ENCODE measurements at places on chromosomes 1 and 21.

DNA sequence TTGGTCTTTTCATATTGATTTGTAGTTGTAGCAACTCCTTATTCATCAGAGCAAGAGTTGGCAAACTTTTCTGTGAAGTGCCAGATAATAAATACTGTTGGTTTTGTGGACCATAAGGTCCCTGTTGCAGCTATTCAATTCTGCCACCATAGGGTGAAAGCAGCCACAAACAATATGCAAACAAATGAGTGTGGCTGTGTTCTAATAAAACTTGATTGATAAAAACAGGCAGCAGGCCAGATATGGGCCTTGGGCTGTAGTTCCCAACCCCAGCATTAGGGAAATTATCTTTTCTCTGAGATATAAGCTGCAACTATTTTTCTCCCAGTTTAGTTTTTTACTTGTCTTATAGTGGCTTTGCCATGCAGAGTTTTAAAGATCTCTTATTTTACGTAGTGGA is 469.2 kb downstream of the SMYD3 start:
- DNase-seq, result no peak

DNA sequence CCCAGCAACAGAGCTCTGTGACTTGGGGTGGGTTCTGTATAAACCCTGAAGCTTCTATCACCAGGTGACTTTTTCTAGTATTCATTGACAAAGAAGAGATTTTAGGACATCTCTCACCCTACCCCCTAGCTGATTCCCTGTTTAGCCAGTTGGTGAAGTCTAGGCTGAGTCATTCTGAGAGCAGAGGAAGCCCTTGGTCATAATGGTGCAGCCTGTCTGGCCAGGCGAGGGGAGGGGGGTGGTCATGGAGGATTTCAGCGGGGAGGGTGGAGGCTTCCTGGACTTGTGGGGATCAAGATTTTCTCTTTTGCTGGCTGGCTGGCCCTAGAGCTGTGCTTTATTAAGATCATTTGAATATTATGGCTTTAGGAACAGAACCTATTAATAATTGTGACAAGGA is 262.6 kb downstream of the CAMTA1 start:
- no peak for DNase-seq

GRCh38 chr1:77594366-77595112 is 87.9 kb downstream of the ZZZ3 start:
- no peak for DNase-seq

- DNase-seq, result peak; percentile 97
Observed at GRCh38 chr1:161706482-161707347, at the start of gene FCRLA. TSS of gene FCRLA (plus strand) at chr1:161707229. CDS start at chr1:161707265, 36 bp downstream.

DNA sequence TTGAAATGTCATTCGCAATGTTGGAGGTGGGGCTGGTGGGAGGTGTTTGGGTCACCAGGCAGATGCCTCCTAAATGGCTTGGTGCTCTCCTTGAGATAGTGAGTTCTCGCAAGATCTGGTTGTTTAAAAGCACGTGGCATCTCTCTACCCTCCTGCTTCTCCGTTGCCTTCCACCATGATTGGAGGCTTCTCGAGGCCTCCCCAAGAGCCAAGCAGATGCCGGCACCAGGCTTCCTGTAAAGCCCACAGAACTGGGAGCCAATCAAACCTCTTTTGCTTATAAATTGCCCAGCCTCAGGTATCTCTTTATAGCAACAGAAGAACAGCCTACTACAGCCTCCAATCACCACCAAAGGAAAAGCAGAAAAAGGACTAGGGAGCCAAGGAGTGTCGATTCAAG is 80.5 kb downstream of the PDE9A start:
- no peak for DNase-seq

- peak; percentile 54 for DNase-seq
Observed at GRCh38 chr1:231872461-231872910, 245.9 kb downstream of the DISC1 start.

DNA sequence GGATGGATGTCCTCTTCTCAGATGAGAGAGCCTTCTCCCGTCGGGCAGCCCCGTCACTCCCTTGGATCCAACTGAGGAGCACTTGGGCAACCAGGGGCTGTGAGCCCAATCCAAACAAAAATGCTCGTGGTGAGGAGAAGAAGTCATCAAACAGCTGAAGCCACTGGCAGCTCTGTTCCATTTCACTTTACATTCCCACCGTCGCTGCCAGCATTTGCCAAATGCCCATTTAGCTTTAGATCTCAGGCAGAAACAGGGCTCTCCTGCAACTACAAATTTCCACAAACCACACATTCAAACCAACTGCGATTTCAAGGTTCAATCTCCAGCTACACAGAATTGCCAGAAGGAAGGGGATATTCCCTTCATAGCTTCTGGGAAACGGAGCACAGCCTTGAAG is 634.6 kb downstream of the SMYD3 start:
- peak; percentile 51 for DNase-seq

DNA sequence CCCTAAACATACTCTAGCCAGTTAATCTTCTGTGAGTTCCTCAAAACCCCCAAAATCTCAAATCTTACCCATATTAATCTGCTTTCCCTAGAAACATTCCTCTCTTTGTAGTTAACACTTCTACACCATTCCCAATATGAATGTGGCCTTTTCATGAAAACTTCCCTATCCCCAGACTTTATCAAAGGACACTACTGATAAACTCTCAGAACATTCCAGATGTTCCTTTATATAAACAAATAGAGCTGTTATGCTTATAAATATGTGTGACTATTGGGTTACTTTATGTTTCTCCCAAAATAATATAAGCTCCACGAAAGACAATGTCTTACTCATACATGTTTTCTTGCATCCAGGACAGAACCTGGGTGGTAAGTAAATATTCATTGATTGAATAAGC is 205.4 kb upstream of the NFIA start:
- no peak for DNase-seq

DNA sequence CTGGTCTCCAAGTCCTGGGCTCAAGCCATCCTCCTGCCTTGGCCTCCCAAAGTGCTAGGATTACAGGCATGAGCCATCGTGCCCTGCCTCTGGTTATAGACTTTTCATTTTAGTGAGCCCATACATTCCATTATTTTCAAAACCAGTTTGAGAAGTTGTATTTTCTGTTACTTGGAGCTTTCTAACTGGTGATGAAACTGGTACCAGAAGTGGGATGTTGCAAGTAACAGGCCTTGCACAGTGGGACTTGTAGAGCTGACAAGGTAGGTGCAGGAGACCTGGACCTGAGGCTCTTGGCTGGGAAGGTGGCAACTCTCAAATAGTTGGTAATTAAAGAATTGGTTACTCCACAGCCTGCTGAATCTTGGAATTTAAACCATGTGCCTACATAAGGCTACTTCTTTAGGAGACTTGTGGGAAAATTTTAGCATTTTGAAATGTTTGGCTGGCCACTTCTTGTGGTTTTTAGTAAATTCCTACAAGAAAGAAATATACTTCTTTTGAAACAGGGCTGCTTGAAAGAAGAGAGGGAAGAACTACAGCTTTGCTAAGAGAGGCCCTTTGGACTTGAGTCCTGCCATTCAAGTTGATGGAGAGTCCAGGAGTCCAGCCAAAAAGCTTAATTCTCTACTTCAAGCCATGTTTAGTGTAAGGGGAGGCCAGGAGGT is 9.8 kb upstream of the ALPL start:
- no peak for DNase-seq

GRCh38 chr1:180135535-180135934 is 19.1 kb upstream of the QSOX1 start:
- no peak for DNase-seq

DNA sequence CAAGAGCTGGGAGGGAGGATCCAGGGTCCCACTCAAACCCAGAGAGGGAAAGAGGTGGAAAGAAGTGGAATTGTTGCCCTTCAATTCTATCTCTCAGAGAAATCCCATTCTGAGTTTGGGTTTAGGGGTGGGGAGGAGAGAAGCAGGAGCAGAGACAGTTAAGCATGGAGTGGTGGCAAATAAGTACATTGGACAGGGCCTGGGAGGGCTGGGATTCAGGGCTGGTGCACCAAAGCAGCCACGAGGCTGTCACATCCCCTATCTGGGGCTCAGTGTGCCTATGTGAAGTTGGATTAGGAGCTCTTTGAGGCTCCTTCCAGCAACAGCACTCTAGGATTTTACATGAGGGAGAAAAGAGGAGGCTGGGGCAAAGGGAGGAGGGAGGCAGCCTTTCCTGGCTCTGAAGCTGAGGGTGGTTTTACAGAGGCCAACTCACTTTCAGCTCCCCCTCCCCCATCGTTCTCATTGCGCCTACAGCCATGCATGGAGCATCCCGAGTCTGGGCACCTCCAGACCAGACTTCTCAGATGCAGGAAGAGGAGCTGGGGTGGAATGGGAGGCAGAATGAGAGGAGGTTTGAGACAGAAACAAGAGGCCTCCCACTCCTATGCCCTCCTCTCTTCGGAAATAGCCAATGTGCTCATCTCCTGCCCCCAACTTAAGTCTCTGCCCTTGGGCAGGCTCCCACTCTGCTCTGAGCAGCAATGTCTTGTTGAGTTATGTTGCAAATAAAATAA is 3.0 kb upstream of the SYT6 start:
- no peak for DNase-seq

- DNase-seq, result peak; percentile 63
Observed at GRCh38 chr1:32201011-32201855, 838 bp downstream of the CCDC28B start.

DNA sequence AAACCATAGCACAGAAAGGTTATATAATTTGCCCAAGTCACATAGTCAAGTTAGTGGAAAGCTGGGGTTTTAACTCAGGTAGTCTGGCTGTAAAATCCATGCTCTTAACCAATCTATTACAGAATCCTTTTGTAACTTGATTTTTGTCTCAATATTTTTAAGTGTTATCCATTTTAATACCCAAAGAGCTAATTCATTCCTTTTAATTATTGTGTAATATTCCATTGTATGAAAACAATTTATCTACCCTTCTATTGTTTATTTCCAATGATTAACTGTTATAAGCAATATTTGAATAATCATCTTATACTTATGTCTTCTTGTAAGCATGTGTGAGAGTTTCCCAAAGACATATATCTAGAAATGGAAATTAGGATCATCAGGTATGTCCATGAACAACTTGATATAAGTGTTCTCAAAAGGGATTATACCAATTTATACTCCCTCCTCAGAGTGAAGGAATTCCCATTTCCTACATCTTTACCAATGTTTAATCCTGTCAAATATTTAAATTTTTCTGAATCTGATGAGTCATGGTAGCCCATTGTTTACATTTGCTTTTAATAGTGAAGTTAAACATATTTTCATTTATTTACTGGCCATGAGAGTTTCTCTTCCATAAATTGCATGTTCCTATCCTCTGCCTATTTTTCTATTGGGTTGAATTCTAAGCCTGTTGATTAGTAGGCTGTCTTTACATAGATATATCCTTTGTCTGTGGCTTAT is 13.9 kb downstream of the TEX50 start:
- no peak for DNase-seq

DNA sequence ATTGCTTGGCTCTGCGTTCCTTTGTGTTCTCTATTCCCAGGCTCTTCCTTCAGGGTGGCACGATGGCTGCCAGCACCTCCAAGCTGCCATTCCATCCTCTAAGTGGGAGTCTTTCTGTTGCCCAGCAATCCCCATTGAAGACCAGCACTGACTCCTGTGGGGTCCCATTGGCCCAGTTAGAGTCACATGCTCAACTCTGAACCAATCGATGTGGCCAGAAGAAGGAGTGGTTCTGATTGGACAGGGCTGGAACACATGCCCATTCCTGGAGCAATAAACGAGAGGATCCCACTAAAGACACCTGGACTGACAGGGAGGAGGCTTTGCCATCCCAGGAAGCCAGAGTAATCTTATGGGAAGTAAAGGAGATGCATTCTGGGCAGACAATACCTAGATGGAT is 97.2 kb upstream of the IGSF21 start:
- DNase-seq, result no peak

DNA sequence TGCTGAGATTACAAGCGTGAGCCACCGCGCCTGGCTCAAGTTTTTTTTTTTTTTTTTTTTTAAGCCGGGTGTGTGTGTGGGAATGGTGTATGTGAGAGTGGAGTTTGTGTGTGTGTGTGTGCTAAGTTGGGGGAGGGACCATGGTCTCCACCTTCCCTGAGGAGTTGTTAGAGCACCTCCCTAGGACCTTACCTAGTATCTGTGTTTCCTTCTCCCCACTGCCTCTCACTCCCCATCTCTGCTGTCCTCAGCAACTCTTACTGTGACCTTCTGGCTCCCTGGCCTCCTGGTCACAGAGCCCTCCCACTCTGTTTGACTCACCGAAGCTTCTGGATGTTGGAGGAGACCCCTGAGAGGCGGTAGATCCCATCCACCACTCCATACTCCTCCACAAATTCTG is 10.4 kb downstream of the ARHGAP30 start:
- no peak for DNase-seq

GRCh38 chr21:41819856-41820281 is 53.0 kb upstream of the RIPK4 start:
- DNase-seq, result no peak

DNA sequence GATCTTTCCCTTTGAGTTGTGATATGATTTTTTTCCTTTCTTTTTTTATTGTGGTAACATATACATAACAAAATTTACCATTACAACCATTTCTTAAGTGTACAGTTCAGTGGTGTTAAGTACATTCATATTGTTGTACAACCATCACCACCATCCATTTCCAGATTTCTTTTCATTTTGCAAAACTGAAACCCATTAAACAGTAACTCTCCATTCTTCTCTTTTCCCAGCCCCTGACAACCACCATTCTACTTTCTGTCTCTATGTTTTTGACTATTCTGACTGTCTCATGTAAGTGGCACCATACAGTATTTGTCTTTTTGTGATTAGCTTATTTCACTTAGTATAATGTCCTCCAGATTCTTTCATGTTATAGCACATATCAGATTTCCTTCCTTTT is 30.3 kb downstream of the CEP350 start:
- DNase-seq, result no peak

DNA sequence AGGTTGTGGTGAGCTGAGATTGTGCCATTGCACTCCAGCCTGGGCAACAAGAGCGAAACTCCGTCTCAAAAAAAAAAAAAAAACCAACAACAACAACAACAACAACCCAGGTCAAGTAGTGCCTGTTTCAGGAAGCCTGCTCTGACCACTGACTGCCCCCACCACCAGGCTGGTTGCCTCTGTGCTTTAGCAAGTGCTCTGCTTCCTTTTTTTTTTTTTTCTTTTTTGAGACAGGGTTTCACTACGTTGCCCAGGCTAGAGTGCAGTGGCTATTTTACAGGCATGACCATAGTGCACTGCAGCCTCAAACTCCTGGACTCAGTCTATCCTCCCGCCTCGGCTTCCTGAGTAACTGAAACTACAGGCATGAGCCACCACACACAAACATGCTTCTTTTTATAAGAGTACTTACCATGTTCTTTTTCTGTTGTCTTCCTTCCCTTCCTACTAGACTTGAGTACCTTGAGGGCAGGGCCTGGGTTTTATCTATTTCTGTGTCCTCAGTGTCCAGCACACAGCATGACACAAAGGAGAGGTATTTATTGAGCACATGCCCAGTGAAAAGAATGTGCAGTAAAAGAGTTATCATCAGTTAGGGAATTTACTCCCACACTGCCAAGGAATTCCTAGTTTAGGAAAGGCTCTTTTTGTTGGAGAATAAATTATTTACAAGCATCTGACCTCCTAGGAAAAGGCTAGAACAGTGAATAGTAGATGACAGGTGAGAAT is 9.9 kb upstream of the COA7 start:
- DNase-seq, result peak; percentile 55

- DNase-seq, result no peak
Observed at GRCh38 chr1:31699341-31699891, 4.4 kb downstream of the COL16A1 start.

GRCh38 chr1:65792669-65793358 is at the start of gene PDE4B:
TSS of gene PDE4B (plus strand) at chr1:65792895.
- peak; percentile 12 for DNase-seq

GRCh38 chr21:36045993-36046392 is 14.3 kb downstream of the SETD4 start:
- no peak for DNase-seq

GRCh38 chr1:68173936-68174737 is 58.2 kb downstream of the WLS start:
- DNase-seq, result peak; percentile 96

- peak; percentile 46 for DNase-seq
Observed at GRCh38 chr1:25442178-25442577, 11.5 kb downstream of the MACO1 start.
